ENCODE measurements at places on chromosomes 2 and 18. TPM values are rescaled to one million over a fixed set of nuclear protein-coding genes. Genes with fewer than 3 reads are reported as not detected.

CPS1 gene
- total RNA-seq, result 0.44 TPM

GRCh38 chr2:233061591-233062450 lies 1.7 kb downstream of the INPP5D start:
- DNase-seq, result no peak

- no peak for DNase-seq
Measured at GRCh38 chr18:48330016-48330991, 78.9 kb downstream of the ZBTB7C start.

DNA sequence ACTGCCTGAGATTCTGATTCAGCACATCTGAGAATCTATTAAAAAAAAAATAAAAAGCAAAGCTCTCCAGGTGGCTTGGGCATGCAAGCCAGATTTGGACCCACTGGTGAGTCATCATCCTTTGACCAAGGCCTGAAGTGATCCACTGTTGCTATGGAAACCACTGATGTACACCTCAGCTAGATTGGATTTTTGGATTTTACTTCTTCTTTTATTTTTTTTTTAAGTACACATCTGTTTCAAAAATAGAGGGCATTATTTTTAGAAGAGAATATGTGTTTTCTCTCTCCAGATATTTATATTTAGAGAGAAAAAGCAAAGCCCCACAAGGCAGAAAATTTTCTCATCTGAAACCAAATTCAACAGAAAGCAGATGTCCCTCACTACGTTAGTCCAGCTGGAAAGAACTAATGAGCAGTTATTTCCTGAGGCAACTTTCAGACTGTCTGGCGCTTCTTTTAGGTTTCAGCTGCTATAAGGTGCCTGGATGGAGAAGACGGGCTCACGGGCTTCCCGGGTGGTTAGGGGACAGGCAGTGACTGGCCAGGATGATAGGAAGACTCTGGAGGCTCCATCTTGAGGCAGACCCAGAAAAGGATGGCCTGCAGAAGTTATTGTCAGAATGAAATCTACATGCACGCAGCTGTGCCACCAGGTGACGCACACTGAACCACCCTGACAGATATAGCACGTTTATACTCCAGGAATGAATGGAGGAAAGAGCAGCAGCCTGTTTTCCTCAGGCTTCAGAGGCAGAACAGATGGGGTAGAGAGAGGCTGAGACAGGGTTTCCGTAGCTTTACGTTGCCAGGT lies 50.5 kb downstream of the MRPL35 start:
- no peak for DNase-seq

KIAA2012 gene
- total RNA-seq, result not detected

DNA sequence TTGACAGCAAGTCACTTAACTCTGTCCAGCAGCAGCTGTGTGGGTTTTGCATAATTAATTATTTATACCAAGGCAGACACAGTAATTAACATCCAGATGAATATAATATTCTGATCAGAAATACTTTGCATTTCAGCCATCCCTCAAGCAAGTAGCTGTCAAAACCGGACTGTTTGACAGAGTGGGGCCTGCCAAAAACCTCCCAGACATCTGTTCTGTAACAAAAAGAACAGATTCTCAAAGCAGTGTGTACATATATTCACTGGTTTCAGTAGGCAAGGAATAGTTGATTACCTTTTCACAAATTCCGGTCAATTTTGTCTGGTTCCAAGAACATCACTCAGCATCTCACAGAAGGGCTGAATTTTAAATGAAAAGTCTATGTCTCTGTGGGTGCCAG lies 291.6 kb downstream of the CMPK2 start:
- no peak for DNase-seq

TMBIM1 gene
- total RNA-seq, result 140 TPM

OTOS gene
- not detected for total RNA-seq

DNA sequence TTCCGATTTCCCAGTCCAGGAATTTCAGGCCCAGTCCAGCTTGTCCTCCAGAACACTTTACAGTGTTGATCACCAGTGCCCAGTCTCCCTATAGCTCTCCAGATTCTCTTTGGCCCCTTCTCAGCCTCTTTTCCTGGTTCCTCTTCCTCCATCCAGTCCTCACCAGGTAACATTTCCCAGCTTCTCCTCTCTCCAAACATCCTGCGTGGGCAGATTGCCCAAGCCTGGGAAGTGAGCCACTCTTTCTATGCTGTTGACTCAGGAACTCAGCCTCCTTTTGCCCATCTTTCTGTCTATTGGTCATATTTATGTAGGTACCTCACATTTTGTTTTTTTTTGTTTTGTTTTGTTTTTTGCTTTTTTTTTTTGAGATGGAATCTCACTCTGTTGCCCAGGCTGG lies 109.4 kb downstream of the LYPD1 start:
- no peak for DNase-seq

MAP3K20 gene
- 0.78 TPM for total RNA-seq

All from CD4-positive, alpha-beta memory T cell (primary cell).